ENCODE measurements at places on chromosomes 5 and 9.

DNA sequence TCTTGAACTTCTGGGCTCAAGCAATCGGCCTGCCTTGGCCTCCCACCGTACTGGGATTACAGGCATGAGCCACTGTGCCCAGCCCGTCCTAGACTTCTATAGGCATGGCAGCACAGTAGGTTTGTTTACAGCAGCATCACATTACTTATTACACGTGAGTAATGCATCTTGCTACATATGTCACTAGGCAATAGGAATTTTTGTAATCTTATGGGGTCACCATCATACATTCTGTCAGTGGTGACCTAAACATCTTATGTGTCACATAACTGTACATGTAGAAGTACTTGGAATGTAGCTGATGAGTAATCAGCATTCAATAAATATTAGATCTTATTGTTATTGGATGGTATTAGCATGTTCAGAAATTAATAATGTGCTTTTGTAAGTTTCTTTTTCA is 22.9 kb upstream of the ABCA1 start:
- no peak for DNase-seq

GRCh38 chr9:13234932-13235331 is 44.6 kb downstream of the MPDZ start:
- no peak for DNase-seq

DNA sequence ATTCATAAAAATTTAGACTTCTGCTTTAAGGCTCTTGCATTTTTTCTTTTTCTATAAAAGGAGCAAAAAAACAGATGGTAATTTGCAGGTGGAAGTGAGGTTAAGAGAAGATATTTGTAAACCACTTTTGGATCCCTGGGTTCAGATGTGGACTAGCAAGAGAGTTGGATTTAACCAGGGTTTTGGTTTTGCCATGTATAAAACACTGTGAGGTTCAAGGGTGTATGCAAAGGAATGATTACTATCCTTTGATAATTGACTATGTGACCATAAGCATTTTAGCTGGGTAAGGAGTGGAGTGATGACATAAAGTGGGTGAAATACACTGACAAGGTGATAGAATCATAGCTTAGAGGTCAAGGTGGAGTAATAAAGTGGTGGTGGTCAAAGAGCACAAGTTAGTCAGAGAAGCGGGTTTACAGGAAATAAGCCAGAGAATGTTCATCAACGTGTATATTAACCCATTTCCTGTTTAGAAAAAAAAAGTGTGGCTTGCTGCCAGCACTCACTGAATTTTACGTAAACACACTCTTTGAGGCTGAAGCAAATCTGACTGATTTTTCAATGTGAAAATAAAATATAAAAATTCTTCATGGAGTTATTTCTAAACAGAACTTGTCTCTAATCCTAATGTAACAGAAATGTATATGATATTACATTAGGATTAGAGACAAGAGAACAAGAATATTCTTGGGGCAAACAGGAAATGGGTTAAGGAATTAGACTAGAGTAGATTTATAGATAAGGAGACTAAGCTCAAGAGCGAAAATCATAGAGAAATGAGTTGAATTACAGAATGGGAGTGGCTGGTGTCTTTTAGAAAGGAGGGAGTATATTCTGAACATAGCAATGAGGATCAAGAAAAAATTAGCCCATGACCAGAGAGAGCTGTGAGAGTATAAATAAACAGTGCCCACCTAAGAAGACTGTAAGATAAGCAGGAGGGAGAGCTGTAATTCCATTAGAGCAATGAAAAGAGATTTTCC is 74.5 kb downstream of the CDKN2A start:
- DNase-seq = no peak

DNA sequence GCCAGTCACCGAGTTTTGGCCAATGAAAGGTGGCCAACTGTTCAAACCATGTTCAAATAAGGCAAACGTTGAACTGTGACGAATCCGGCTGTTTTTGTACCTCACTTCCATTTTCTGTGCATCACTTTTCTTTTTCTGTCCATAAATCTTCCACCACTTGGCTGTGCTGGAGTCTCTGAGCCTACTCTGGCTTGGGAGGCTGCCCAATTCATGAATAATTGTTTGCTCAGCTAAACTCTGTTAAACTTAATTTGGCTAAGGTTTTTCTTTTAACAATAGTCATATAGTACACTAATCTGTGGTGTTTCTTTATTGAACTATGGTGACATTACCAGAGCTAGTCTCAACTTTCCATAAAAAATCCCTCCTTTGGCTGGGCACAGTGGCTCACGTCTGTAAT is 11.3 kb downstream of the NIM1K start:
- no peak for DNase-seq

- DNase-seq = no peak
Observed at GRCh38 chr5:31511305-31511704, 20.6 kb downstream of the DROSHA start.
